ENCODE measurements at places on chromosomes 13 and 19.

GRCh38 chr19:20423381-20424197 is 142.0 kb downstream of the ZNF737 start:
- DNase-seq = peak; percentile 34

DNA sequence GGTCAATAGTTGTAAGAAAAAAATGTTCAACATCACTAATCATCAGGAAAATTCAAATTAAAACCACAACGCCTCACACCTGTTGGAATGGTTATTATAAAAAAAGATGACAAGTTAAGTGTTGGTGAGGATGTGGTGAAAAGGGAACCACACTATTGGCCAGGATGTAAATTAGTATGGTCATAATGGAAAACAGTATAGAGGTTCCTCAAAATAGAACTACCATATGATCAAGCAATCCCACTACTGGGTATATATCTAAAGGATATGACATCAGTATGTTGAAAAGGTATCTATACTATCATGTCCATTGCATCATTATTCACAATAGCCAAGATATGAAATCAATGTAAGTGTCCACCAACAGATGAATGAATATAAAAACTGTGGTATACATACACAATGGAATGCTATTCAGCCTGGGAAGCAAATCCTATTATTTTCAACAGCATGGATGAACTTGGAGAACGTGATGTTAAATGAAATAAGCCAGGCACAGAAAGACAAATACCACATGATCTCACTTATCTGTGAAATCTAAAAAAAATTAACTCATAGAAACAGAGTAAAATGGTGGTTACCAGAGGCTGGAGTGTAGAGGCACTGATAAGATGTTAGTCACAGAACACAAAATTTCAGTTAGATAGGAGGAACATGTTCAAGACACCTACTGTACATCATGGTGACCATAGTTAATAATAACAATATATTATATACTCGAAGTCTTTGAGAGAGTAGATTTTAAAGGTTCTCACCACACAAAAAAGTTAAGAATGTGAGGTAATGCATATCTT is 56.6 kb downstream of the TBC1D4 start:
- DNase-seq = no peak

DNA sequence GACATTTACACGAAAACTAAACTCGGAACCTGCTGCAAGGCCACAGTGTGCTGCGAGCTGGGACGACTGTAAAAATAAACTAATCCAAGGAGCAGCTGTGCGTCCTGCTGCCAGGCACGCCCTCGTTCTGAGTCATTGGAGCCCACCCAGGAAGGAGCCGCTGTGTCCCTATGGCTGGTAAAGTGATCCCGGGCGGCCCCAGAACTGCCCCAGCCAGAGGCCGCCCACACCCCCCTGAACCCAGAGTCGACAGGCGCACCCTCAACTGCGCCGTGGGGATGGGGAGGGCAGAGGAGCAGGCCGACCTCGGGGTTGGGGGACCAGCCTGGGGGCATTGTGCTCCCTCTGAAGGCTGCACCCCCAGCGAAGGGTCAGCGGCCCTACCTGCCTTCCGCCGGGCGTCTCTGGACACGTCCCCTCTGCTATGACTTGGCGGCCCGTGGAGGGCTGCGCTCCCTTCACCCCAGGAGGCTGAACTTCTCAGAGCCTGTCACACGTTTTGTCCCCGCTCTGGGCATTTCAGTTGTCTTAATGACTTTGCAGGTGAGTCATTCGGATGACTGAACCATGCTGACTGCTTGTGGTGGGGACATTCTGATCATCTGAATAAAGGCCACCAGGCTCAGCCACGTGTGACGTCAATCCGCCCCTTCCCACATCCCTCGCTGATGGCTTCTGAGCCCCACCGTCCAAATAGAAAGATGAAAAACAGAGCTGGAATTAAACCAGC is 42.7 kb downstream of the ADPRHL1 start:
- no peak for DNase-seq

DNA sequence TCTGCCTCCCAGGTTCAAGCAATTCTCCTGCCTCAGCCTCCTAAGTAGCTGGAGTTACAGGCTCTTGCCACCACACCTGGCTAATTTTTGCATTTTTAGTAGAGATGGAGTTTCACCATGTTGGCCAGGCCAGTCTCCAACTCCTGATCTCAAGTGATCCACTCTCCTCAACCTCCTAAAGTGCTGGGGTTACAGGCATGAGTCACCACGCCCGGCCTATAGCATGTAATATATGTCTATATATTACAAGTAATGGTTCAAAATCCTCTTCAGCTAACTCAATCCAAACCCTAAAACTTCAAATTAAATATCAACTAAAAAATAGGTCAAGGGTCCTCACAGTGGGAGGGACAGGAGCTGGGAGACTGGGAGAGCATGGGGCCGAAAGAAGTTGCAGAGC is 28.0 kb downstream of the FPR3 start:
- no peak for DNase-seq

DNA sequence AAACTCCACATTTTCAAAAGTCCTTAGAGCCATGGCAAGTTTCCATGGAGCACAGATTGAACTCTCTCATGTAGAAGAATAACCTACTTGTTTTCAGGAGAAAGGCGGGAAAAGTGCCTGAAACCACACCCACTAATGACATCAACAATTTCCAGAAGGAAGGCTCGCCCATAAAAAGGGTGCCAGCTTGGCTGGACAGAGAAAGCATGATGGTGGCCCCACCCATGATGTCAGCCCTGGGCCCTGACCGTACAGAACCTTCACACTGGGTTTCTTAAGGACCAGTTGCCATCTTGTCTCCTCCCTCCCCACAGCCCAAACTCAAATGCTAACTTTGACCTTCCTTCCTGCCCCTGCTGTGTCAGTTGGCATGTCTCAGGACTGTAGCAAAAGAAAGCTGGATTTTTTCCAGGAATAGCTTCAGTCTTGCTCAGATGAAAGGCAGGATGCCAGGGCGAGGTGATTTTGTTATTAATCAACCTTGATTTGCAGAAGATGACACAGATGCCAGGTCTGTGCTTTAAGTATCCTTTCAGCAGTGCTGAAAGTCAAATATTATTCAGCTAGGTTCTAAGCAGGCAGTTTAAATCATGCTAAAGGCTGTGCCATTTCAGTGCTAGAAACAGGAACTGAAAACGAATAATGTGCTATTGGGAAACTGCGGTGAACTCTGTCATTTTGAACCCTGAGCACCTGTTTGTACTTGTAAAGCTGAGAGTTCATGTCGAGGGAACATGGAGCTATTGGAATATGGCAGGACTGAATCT is 89.5 kb upstream of the RFC3 start:
- DNase-seq = no peak

- no peak for DNase-seq
These were observed 12.9 kb downstream of the LMTK3 start for GRCh38 chr19:48498595-48499311.

All from NCI-H774 (cell line).